Hypothalamus (tissue), 51 donors: ENCODE measurements at places on chromosomes 5 and 9.

GRCh38 chr9:93189369-93190132 lies 5.6 kb downstream of the WNK2 start:
- DNase-seq = no peak

- no peak for DNase-seq
These were observed 48.5 kb downstream of the G3BP1 start for GRCh38 chr5:151820271-151820670.

- DNase-seq = no peak
These were observed 101.8 kb downstream of the SPRY4 start for GRCh38 chr5:142222866-142223558.

DNA sequence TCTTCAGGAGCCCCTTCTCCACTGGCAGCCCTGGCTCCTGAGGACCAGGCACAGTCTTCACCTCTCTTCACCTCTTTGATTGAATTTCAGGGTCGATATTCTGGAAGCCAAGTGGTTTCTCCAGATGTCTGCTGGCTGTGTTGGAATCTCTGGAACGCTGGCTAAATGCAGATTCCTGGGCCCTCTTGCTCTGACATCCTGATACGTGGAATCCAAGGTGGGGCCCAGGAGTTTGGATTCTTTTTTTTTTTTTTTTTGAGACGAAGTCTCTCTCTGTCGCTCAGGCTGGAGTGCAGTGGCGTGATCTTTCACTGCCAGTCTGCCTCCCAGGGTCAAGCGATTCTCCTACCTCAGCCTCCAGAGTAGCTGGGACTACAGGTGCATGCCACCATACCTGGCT lies 26.8 kb upstream of the IER5L start:
- no peak for DNase-seq

DNA sequence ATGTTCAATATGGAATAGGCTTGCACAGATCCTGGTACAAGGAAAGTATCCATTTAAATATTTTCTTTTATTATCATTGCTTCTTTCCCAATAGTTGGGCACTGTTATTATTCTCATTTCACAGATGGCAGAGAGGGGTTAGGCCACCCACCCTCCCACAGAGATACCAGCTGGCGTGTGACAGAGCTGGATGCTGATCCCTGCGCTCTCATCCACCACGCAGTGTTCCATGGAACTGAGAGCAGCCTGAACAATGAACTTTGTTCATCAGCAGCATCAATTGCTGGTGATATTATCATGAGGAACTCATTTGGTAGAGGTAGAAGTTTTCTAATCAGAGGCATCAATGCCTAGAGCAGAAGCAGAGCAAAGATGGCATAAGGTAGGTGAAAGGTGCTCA lies 227.9 kb downstream of the ESM1 start:
- DNase-seq = no peak

- no peak for DNase-seq
These were observed 56.7 kb upstream of the OSMR start for GRCh38 chr5:38789134-38789533.

GRCh38 chr9:75462866-75463265 lies 374.6 kb downstream of the OSTF1 start:
- DNase-seq = no peak

DNA sequence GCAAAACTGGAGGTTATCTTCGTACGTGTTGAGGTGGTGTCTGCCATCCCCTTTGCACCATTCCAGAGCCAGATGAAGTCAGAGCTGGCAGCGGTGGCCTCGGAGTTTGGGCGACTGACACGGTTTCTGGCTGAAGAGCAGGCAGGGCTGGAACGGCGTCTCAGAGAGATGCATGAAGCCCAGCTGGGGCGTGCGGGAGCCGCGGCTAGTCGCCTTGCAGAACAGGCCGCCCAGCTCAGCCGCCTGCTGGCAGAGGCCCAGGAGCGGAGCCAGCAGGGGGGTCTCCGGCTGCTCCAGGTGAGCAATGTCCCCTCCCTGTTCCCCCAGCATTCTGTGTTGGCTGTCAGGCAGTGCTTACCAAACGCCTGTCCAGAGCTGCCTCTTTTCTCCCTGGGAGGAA lies 9.5 kb downstream of the TRIM41 start:
- DNase-seq = no peak

GRCh38 chr5:16456103-16456832 lies 9.3 kb downstream of the ZNF622 start:
- no peak for DNase-seq

- no peak for DNase-seq
These were observed 38.9 kb downstream of the ZNF608 start for GRCh38 chr5:124707520-124707919.

- no peak for DNase-seq
These were observed 231.4 kb downstream of the MARCHF11 start for GRCh38 chr5:15948190-15948589.

DNA sequence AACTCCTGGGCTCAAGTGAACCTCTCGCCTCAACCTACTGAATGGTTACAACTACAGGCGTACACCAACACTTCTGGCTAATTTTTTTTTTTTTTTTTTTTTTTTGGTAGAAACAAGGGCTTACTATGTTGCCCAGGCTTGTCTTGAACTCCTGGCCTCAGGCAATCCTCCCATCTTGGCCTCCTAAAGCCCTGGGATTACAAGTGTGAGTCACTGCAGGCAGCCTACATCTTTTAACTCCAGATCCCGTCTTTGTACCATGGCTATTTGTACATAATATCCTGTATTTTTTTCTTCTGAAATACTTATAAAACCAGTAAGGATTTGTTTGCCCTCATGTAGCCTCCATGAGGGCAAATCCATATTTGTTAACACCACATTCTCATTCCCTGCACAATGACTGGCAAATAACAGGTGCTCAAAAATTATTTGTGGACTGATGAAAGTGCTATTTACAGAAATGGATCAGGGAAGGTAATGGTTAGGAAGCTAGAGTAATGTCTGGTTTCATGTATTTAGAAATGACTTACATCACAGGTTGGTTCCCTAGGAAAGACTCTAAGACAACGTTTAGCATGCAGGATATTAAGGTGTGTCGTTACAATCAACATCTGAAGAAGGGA lies 51.9 kb upstream of the POU5F2 start:
- no peak for DNase-seq

GRCh38 chr5:4372481-4372880 lies 767.6 kb upstream of the ADAMTS16 start:
- no peak for DNase-seq

- DNase-seq = no peak
These were observed 34.6 kb upstream of the CPEB4 start for GRCh38 chr5:173853370-173854131.

- peak; percentile 46 for DNase-seq
These were observed 5.9 kb upstream of the CFAP90 start for GRCh38 chr5:7856855-7857254.

DNA sequence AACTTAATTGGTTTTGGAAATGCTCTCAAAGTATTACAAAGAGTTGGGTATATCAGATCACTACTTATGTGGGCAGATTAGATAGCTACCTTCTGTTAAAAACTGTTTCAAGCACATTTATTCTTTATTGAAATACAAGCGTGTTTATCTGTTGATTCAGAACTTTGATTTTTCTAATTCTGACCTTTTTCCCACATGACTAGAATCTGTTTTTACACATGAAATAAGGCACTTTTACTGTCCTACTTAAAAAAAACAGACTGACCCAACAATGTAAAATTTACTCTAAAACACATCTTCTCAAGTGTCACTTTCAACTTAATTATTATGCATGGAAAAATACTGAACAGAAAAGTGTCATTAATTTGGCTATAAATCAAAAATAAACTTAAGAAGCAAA lies 4.8 kb downstream of the NR6A1 start:
- DNase-seq = no peak

GRCh38 chr5:141421489-141421855 lies 621 bp downstream of the PCDHGA11 start:
- no peak for DNase-seq

- no peak for DNase-seq
These were observed 32.6 kb upstream of the SPTLC1 start for GRCh38 chr9:92147852-92148180.

- DNase-seq = no peak
These were observed 143.8 kb upstream of the PUM3 start for GRCh38 chr9:2987679-2988078.

DNA sequence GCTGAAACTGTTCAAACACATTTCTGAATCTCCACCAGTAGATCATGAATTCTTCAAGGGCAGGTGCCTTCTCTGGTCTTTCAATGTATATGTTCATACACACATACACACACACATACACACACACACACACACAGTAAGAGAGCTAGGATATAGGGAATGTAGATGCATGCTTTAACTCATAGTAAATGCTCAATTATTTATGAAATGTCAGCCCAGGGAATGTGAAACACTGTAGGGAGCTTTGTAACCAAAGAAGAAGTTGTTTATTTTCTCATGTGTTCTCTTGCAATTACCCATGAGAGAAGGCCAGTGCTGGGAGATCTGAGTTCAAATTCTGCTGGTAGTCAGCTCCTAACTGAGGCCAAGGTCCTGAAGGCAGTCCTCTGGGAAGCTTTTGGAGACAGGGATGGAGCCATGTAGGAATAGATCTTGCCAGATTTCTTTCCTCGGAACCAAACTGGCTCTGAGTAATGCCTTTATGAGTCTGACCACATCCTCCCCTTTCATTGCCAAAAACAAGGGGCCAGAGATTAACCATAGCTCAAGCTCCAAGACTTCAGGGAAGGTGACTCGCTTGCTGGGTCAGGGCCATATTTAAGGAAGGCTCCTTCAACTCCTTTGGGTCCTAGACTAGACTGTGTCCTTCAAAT lies 487.0 kb upstream of the TNC start:
- no peak for DNase-seq

GRCh38 chr9:118148990-118149389 lies 444.8 kb downstream of the TLR4 start:
- DNase-seq = no peak

DNA sequence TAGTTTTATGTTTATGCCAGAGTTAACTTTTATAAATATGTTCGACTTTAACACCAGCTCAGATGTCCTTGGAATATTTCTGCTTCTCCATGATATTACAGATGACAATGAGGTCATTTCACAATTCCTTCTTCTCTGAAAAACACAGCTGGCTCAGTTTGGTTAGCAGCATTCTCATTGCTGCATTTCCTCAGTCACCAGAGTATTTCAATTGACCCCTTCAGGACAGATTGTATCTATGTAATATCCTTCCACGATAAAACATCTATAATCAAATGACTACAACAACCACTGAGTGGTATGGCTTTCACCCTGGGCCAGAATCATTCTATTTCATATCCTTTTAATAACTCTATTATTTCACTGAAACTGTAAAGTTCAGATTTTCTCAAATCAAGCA lies 148.7 kb downstream of the OXCT1 start:
- no peak for DNase-seq

DNA sequence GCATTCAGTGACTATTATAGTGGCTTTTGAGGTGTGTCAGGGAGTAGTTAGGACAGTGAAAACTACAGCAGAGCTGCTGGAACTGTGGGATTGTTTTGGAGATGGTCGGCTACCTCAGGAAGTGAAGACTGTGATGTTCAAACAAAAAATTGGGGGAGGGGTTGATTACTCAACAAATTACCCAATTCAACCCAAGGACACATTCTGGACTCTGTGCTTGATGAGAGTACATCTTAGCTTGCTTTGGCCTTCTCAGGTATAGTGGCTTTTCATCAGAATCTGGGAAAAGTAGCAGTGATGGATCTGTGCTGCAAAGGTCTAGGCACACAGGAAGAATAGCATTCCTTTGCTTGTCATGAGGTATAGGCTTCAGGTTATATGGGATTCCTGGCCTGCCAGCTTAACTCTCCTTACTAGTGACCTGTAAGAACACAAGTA lies 47.0 kb downstream of the SLC44A1 start:
- DNase-seq = no peak

- DNase-seq = no peak
These were observed 253.8 kb upstream of the POU5F2 start for GRCh38 chr5:93995126-93995621.

DNA sequence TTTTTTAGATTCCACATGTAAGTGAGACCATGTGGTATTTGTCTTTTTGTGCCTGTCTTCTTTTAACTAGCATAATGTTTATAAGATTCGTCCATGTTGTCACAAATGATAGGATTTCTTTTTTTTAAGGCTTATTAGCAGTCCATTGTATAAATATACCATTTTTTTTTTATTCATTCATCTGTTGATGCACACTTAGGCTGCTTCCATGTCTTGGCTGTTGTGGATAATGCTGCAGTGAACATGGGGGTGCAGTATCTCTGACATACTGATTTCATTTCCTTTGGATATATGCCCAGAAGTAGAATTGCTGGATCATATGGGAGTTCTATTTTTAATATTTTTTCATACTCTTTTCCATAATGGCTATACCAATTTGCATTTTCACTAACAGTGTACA lies 48.7 kb downstream of the KIAA1958 start:
- no peak for DNase-seq

GRCh38 chr9:97705354-97705950 lies 8.3 kb upstream of the XPA start:
- no peak for DNase-seq

GRCh38 chr9:125701351-125701750 lies 5.7 kb downstream of the MAPKAP1 start:
- DNase-seq = no peak

DNA sequence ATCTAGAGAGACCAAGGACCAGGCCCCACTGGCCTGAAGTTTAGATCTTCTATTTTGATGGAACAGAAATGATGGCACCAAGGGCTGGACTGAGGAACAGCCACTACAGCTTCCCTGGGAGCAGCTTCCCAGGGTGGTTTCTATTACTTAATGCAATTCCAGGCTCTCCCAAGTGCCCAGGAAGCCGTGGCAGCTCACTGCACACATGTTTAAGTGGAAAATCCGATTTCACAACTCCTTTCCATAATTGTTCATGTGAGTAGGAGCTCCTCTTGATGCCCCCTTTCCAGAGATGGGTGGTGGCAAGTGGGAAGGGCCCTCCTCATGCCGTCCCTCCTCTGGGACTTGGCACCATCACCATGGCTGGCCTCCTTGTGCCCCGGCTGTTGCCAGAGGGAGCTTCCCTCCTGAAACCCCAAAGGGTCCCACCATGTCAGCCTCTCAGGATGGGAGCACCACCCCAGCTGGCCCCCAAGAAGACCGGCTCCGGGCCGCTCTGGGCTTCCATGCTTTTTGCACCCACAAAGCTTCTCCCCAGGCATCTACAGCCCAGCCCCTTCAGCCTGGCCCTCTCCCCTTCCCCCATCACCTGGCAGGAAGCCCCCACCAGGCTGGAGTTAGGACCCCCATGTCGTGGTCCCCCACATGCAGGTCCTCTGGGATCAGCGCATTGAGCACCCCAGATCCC lies 9.1 kb upstream of the UBAC1 start:
- no peak for DNase-seq

DNA sequence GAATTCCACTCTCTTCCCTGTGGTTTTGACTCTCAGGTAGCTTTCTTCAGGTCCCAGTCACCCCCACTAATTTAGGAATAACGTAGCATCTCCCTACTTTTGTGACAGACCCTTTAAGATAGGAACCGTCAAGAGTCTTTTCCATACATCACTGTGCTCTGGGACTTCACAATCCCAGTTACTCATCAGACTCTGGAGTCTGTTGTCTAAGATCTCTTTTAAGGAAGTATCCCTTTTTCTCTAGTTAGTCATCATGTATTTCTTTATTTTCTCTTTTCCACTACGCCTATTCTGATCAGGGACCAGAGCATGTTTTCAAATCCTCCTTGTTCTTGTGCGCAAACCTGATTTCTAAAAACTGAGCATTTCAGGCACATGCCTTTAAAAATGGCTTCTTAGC lies 143.0 kb downstream of the GOLPH3 start:
- DNase-seq = no peak

GRCh38 chr5:8333977-8334376 lies 465.0 kb downstream of the MTRR start:
- DNase-seq = no peak

GRCh38 chr9:116284518-116284917 lies 130.9 kb downstream of the PAPPA start:
- no peak for DNase-seq

- DNase-seq = no peak
These were observed 306.7 kb downstream of the NR2F1-AS1 start for GRCh38 chr5:93274291-93274690.
